ENCODE measurements at places on chromosomes 2 and 18. TPM values are rescaled to one million over a fixed set of nuclear protein-coding genes. Genes with fewer than 3 reads are reported as not detected.

Gene RESP18
- total RNA-seq: not detected

DNA sequence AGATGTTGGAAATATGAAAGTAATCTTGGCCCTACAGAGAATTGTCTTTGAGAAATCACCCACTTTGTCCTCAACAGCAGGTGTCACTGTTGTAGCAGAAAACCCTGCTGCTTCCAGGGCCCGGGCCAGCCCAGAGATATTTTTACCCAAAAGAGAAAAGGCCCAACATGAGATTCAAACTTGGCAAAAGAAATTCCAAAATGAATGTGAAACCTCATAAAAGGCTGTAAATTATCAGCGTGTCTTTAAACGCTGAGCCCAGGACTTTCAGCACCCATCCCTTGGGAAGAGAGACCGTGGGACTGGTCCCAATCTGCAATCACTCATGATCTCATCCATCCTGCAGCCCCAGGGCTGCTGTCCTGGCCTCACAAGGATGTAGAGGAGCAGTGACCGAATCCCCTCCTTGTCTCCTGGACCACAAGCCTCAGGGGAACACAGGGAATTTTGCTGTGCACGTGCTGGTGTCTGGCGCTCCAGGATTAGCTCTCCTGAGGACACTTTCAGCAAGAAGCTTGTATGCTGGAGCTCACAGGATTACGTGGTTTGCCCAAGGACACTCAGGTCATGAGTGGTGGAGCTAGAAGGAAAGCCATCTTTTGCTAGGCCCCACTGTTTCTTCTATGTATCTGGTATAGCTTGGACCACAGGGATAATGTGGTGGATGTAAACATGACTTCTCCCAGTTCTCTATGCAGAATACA is 202.1 kb downstream of the RNF144A start:
- no peaks in the 10 kb centered on the region for H3K4me1 ChIP-seq
- no peak overlapping the region for H3K27ac ChIP-seq
- no peak overlapping the region for H3K4me3 ChIP-seq
- H3K36me3 ChIP-seq: no peaks in the 10 kb centered on the region
- no peaks in the 10 kb centered on the region for H3K27me3 ChIP-seq
- peak; percentile 13 for DNase-seq

GRCh38 chr2:106307860-106308259 is 113.8 kb upstream of the UXS1 start:
- no peak for DNase-seq
- no peaks in the 10 kb centered on the region for H3K36me3 ChIP-seq
- H3K27ac ChIP-seq: no peak overlapping the region
- no peaks in the 10 kb centered on the region for H3K4me1 ChIP-seq

DNA sequence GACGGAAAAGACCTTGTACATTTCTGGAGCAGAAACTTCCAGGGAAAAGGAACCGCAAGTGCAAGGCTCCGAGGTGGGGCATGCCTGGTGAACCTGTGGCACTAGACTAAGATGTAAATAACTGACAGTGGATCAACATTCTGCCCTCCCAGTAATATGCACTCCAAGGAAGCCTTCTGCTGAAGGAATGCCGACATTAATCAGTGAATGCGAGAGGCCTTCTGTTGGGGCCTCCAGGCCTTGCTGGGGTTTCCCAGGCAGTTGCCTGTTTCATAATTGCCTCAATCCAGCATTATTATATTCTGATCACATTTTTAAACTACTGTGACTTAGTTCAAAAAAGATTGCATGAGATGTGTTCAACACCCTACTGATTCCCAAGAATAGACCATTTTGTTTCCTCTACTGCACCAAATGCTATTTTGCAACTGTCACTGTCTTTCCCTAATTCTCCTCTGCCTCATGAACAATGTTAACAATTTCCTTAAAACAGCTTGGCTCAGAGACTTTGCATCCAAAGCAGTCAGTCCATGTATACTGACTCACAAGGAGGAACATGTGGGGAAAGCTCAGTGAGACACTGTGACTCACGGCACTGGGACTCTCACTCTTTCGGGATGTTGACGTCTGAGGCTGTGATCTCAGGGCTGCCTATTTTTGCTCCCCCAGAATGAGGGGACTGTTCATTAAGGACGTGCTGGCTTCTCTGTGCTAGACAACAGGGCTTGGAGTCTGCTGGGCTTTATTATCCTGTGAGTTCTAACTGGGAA is 10.5 kb upstream of the DSG2 start:
- no peak overlapping the region for H3K4me3 ChIP-seq
- H3K4me1 ChIP-seq: 0 out of 2 replicates have a peak, but pooled peaks cover 2% of the 10 kb centered on the region
- peak; percentile 88 for DNase-seq
- H3K36me3 ChIP-seq: no peaks in the 10 kb centered on the region
- no peak overlapping the region for H3K27ac ChIP-seq

DNA sequence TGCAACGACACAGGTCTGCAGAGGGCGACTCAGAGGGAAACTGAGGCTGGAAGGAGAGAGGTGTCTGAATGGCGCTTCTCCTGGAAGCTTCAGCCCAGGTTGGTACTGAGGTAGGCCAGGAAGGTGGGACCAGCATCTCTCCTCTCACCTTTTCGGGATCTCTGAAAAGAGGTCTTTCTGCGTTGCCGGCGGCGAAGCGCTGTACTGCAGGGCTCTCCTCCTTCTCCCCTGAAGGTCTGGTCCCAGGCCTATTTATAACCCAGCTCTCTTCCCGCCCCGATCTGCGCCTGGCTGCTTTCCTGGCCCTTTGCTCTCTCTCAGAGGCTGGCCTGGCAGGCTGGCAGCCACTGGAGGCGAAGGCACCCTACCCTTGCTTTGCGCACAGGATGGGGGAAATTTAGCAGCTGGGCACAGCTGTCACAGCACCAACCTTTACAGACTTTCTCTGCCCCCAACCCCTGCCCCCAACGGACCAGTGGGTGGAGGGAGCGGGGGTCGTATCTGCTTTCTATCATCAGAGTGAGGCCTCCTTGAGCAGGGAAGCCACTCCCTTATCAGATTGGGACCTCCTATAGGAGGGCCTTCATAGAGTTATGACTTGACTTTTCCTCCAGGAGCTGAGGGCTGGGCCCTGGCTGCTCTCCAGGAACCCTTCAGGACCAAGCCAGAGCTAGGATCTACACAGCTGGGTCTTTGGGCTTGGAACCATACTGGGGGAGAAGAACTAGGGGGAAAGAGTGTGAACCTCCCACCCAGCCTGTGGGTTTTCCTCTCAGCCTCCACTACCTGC is 1.1 kb downstream of the DYSF start:
- H3K27ac ChIP-seq: no peak overlapping the region
- H3K27me3 ChIP-seq: peaks cover 42% of the 10 kb centered on the region

DNA sequence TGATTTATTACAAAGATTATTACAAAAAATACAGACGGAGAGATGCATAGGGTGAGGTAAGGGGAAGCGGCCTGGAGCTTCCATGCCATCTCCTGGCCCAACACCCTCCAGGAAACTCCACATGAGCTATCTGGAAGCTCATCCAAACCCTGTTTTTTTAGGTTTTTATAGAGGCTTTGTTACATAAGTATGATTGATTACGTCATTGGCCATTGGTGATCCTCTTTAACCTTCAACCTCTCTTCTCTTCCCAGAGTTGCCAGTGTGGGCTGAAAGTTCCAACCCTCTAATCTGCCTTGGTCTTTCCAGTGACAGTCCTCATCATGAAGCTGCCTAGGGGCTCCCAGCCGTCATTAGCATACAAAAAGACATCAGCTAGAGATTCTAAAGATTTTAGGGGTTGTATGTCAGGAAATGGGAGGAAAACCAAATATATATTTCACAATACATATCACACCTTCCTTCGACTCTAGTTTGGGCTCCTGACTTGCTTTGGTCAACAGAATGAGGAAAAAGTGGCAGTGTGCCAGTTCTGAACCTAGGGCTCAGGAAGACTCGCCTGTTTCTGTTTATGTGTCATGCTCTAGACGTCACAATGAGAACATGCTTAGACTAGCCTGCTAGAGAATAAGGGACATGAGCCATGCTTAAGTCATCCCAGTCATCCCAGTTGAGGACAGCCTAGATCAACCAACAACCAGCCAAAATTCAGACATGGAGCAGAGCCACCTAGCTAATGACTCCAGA is 54.1 kb downstream of the ETAA1 start:
- H3K4me1 ChIP-seq: peaks cover 3% of the 10 kb centered on the region
- H3K27me3 ChIP-seq: no peaks in the 10 kb centered on the region
- H3K27ac ChIP-seq: no peak overlapping the region
- no peak overlapping the region for H3K4me3 ChIP-seq
- no peaks in the 10 kb centered on the region for H3K36me3 ChIP-seq
- peak; percentile 85 for DNase-seq

Gene C1QL2
- total RNA-seq: not detected

- H3K4me3 ChIP-seq: no peak overlapping the region
- H3K27ac ChIP-seq: no peak overlapping the region
- no peaks in the 10 kb centered on the region for H3K27me3 ChIP-seq
- no peaks in the 10 kb centered on the region for H3K36me3 ChIP-seq
These were observed 510.4 kb upstream of the CNTNAP5 start for GRCh38 chr2:123514613-123515207.

DNA sequence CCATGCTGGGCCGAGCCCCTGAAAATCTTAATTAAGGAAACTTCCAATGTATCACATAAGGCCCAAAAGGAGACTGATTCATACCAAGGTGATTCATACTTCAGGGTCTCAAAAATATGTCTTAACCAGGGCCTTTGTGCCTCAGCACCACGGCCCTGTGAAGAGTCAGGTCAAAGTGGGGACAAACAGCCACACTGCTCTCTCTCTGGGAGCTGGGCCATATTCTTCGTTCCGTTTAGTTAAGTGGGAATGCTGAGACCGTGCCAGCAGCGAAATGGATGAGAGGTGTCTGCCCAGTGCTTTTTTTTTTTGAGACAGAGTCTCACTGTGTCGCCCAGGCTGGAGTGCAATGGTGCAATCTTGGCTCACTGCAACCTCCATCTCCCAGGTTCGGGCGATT is 9.3 kb upstream of the PTMA start:
- DNase-seq: peak; percentile 37

Data from IMR-90 (cell line).